ENCODE measurements at places on chromosomes 4 and X.

DNA sequence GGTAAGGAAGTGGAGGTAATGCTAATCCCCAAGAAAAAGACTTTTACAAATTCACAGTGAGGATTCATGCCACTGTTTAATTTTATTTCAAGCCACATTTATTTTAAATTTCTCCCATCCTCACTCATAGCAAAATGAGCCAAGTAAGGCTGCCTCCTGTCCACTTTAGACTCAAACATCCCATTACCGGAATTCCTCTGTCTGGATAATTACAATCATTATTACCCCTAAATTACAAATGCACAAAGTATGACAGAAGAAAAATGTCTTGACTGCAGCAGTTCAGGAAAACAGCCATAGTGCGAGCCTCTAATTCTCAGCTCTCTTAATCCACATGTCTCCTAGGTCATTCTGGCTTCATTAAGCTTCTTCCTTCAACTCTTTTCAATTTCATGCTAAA is 57.0 kb downstream of the MAPK10 start:
- no peak for DNase-seq

DNA sequence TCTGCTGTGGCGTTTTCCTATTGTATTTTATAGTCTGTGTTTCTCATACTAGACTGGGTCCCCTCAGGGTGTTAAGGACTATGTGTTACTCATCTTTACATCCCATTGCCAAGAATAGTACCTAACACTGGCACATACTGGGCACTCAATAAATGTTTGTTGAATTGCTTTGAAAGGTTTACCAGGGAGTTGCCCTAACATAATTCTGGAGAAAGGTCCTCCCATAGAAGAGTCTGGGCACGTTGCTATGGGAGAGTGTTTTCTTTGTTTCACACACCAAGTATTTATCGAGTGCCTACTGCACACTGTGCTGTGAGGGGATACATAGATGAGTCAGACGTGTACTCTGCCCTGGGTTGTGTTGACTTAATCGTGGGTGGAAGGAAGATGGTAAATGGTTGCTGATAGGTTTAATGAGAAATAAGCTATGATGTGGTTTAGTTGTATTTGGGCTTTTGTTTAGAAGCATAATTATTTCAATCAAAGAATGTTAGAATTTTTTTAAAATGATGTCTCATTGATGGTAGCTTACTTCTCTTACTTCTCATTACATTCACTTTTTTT is 42.9 kb downstream of the AFF1 start:
- no peak for DNase-seq

- DNase-seq: no peak
Observed at GRCh38 chrX:150032742-150033141, 94.5 kb upstream of the EOLA2 start.

GRCh38 chrX:140354431-140355120 is 150.3 kb downstream of the SOX3 start:
- DNase-seq: no peak

DNA sequence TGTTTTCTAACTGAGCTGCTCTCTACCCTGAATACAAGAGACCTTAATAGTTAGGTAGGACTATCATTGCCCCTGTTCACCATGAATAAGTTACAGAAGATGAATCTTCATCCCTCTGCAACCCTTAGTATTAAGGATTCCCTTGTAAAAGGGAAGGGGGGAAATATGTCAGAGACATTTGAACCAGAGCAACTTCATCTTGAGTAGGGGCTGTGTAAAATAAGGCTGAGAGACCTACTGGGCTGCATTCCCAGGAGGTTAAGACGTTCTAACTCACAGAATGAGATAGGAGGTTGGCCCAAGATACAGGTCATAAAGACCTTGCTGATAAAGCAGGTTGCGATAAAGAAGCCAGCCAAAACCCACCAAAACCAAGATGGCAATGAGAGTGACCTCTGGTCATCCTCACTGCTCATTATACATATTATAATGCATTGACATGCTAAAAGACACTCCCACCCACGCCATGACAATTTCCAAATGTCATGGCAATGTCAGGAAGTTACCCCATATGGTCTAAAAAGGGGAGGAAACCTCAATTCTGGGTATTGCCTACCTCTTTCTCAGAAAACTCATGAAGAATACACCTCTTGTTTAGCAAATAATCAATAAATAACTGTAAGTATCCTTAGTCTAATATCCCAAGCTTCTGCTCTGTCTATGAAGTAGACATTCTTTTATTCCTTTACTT is 19.5 kb upstream of the TMPRSS11B start:
- DNase-seq: no peak

- no peak for DNase-seq
Observed at GRCh38 chrX:45768666-45769236, 568.1 kb upstream of the DIPK2B start.

DNA sequence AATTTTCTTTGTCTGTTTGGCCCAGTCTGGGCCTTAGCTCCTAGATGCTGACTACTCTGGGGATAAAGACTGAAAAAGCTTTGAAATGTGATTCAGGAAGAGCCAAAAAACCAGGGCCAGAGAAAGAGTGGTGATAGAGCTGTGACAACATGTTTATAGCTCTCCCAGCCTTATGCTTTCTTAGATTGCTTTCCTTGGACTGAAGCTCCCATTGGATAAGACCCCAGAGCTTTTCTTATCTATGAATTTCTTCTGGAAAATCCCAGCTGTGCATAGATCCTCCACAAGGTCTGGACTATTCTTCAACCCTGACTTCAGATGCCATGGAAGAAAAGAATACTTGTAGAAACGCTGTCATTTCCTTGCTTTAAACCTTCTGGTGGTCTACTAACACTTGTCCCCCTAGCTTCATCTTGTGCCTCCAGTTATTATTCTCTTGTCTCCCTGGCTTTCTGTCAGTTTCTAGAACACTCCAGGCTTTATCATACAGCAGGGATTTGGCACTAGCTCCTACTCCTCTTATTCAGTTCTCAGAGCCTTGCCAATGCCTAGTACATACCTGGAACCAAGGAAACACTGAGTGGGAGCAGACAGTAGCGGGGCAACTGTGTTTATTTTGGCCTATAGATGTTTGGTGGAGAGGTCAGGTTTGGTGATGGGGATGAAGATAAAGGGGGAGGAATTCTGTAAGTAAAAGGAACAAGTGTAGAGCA is 57.1 kb upstream of the TEX13D start:
- DNase-seq: no peak

GRCh38 chr4:104593019-104593418 is 98.3 kb upstream of the CXXC4 start:
- no peak for DNase-seq

DNA sequence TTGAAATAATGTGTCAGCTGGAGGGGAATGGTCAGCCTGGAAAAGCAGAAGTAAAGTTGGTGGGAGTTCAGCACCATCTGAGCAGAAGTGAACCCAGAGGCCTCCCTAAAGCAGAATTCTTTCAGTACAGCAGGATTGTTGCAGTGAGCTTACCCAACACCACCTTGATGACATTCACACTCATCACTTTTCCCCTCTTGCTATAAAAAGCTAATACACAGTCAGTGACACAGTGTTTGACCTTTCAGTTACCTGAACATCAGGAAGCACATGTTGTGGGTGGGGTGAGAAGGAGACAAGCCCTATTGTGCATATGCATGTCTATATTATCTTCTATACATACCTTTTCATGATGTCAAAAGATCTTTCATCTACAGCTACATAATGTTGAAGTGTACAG is 624.7 kb upstream of the ZFP42 start:
- DNase-seq: no peak

DNA sequence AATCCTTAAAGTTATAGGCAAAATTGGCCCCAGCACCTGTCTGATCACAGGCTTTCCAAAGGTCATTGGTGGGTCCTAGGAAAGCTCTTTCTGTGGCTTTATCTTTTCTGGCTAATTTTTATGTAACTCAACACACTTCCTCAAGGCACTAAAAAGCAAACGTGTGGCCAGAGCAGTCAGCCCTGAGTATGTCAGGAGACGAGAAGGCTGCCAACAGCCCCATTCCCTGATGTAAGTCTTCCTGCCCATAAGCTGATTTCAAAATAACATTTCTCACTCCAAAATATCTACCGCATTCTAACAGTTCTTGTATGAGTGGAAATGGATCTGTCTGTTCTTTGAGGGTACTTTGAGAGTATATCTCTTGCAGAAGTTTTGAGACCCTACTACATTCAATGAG is 25.5 kb upstream of the FUNDC1 start:
- no peak for DNase-seq

GRCh38 chr4:70356185-70356584 is 4.4 kb upstream of the SMR3A start:
- DNase-seq: no peak

GRCh38 chrX:15750611-15751154 is 12.6 kb downstream of the CA5B start:
- no peak for DNase-seq

GRCh38 chrX:153592966-153593688 is 5.8 kb downstream of the CCNQ start:
- DNase-seq: no peak

- no peak for DNase-seq
Observed at GRCh38 chrX:43679778-43680177, 23.7 kb downstream of the MAOA start.

DNA sequence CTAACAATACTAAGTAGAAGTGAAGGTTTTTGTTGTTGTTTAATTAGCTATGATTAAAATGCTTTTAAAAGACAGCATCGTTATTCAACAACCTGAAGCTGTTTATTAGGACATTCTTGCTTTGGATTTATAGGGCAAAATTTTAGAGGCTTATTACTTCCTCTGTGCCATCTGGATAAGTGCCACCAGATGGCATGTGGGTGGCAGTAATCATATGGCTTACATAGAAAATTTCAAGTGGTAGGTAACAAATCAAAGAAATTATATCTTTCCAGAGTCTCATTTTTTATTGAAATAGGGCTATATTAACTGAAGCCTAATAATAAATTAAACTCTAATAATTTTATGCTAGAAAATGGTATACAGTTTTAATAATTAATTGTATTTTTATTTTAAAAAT is 83.3 kb upstream of the HTR2C start:
- no peak for DNase-seq

DNA sequence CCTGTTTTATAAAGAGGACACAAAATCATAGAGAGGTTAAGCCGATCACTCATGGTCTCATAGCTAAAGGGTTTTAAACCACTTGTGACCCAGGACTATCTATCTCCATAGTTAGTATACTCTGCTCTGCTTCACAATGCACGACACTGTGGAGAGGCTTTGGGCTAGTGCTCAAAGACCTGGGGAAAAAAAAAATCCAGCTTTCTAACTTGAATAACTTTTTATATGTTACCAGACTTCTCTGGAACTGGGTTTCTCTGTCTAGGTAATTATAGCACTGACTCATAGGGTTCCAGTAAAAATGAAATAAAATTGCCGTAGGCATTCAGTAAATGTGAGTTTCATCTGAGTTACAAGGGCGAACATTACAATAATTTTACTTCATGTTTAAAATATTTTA is 273.7 kb upstream of the TECRL start:
- no peak for DNase-seq

DNA sequence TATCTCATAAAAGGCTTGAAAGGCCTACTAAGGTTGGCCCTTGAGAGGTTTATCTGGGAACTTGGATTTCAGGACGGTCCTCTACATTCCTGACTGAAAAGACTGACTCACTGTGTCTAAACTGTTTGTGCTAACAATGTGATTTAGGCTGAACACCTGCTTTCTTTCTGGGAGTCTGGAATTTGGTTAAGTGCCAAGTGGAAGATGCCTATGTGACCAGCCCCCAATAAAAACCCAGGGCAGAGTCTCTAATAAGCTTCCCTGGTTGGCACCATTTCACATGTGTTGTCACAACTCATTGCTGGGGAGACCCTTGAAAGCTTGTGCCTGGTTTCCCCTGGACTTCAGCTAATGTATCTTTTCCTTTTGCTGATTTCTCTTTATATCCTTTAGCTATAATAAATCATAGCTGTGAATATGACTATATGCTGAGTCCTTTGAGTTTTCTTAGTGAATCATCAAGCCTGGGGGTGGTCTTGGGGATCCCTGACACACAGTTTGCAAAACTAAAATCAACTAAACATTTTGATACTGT is 55.1 kb downstream of the GPR82 start:
- no peak for DNase-seq

GRCh38 chrX:133362538-133362937 is 52.8 kb downstream of the GPC4 start:
- no peak for DNase-seq
